Right forelimb (tissue), 1 donor: ENCODE measurements at places on chromosomes 3 and 15.

GRCh38 chr3:194632226-194632808 lies 902 bp downstream of the TMEM44 start:
- no peak for DNase-seq

DNA sequence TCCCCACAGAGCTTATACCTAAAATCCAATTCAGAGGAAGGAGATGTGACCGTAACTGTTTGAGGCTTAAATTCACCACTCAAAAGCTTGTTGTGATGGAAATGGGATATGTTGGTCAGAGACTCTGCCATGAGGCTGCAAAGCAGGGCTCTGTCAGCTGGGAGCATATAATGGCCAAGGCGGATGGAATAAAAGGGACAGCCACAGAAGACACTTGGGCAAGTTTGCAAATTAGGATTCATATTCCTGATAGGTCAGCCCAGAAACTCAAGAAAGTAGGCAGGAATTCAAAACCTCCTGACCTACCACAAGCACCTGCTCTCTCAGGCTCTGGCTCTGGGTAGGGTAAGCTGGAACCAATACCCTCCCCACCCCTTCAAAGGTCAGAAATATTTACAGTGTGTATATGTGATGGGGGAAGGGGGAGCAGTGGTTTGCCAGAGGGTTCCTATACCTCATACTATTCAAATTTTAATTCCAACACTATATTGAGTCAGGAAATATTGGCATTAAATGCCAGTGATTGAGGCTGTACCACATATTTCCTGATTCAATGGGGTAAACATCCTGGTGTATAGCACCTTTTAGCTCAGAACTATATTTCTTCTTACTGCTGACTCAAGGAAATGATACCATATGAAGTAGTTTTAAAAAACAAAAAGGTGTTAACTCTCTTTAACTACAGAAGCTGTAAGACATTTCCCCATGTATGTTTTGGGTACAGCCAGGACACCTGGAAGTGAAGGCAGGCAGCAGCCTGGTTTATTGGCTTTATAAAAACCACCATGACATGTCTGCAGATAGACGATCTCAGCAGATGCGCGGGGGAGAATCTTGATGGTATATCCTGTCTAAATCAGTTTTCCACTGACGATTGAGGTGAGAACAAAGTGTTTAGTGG lies 19.2 kb downstream of the FYCO1 start:
- no peak for DNase-seq

- DNase-seq, result no peak
Measured at GRCh38 chr3:151346292-151346691, 16.9 kb upstream of the P2RY13 start.

- DNase-seq, result no peak
Measured at GRCh38 chr15:63411866-63412265, 30.2 kb upstream of the CA12 start.

DNA sequence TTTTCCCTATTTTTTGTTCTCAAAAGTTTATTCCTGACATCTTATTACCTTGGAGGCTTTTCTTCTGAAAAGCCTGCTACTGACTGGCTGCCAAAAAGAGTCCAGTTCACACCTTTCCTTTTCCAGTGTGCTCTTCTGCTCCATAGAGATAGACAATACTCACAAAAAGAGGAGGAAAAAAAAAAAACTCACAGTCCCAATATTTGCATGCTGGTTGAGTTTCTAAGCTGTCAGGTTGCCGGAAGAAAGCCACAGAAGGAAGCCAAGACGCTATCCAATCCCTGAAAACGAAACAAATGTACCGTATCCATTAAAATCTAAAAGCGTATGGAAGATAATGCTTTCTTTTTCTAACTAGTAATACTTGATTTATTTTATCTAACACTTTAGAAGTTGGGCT lies 299.5 kb downstream of the CADM2 start:
- DNase-seq, result no peak

DNA sequence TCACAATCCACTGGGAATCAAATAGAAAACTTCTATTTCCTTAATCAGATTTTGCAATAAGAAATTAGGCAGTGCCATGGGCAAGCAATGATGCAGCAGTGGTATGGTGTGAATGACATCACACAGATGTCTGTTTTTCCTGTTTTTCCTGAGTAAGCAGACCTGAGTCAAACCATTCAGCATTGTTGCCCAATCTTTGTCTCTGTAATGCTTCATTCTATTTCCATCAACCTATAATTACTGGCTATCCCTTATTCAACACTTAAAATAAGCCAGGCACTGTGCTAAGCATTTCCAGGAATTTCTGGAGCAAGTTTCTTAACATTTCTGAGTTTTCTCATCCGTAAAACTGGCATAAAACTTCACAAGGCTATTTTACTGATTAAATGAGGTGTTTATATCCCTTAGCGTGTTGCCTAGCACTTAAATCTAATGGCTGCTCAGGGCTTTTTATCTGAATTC lies 11.3 kb upstream of the OXSR1 start:
- no peak for DNase-seq

- no peak for DNase-seq
Measured at GRCh38 chr15:59170295-59171066, 36.2 kb upstream of the LDHAL6B start.

DNA sequence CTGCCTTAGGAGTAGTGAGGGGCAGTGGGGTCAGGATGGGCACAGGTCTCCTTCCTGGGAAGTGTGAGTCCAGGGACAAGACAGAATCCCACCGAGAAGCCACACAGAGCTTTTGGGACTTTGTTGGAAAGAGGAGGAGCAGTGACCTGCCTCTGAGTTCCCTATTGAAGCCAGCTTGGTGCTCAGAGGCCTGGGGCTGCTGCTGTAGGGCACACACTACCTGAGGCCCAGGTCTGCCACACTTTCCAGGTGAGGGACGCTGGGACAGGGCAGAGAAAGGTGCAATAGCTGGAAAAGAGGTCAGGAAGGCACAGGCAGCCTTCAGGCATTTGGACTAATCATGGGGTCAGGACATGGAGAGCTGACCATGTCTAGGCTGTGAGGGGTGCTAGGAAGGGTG lies 67.7 kb downstream of the SCN5A start:
- DNase-seq, result no peak

GRCh38 chr3:27976933-27977332 lies 254.8 kb upstream of the EOMES start:
- DNase-seq, result no peak

GRCh38 chr15:72006382-72006781 lies 111.6 kb downstream of the MYO9A start:
- DNase-seq, result no peak

GRCh38 chr15:84805221-84805620 lies 11.9 kb upstream of the ALPK3 start:
- DNase-seq, result no peak

GRCh38 chr3:30894521-30895251 lies at the start of gene GADL1:
Gene GADL1 (minus strand): TSS chr3:30894661. CDS start chr3:30894614, 47 bp downstream.
- DNase-seq, result peak; percentile 55

DNA sequence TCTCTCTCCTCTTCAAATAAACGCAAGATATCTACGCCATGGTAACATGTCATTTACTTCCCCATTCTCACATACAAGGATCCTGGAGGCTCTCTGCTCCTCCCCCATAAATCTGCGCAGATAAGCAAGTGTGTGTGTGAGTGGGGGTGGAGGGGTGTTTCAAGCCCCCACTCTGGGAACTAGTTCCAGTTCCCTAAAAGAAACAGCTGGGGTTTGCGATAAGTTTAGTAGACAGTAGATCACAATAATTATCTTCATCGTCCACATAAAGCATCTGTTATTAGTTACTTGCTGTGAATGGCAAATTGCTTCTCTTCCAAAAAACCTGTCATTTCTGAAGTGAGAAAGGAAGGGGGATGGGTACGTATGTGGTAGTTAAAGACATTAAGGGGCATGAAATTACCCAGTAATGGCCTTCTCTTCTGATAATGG lies 79.8 kb downstream of the RBPMS2 start:
- no peak for DNase-seq

DNA sequence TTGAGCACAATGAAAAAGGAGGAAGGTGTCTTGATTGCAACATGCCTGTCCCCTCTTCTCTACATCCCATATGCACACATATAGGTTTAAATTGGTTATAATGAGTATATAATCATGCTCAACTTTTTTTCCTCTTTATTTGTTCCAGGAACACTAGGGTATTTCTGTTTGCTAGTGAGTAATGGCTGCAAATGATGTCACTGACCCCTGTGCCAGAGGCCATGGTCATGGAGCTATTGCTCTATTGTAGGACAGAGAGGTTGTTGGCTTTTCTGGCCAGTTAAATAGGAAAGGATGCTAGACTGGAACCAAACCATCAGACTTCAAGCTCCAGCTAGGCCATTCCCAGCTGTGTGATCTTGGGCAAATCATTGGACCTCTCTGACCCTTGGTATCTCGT lies 9.6 kb downstream of the ARHGEF3 start:
- no peak for DNase-seq

DNA sequence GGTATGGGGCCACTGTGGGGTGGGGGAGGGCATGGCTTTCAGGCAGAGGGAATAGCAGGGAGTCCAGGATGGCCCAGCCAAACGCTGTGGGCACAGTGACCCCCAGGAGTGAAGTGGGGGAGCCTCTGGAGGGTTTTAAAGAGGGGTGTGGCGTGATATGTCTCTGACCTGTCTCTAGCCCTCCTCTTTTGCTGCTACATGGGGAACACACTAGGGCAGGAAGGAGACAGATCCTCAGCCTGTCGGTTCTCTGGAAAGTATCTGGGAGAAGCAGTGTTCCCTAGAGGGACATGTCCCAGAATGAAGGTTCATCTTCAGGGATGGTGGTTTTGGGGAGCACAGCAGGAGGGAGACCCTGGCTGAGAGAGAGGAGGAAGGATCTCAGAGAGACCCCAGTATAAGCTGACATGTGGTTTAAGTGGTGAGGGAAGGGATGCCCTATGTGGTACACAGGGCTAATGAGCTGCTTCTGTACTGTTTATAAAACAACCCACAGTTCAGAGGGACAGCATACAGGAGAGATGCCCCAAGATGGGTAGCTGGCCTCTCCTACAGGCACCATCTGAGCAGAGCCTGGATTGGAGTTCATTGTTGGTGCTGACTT lies 37.7 kb downstream of the TRIM71 start:
- DNase-seq, result no peak

DNA sequence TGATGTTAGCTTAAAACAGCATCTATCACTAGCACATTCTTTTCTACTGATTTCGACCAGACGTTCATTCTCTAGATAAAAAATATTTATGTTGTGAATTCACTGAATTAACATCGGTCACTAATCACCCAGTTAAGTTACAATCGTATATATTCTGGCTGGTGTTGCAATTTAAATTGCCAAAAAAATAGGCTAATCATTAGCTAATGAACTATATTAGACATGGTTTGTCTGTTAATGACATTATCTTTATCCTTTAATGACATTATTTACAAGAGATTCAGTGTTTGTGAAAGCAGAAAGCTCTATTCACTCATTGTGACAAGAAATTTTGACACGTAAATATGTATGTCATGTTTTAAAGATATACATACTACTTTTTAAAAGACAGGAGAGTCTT lies 6.7 kb downstream of the GHSR start:
- DNase-seq, result no peak
